COLO829 (cell line): ENCODE measurements at places on chromosomes 3 and 15.

GRCh38 chr15:95922431-95922830, 408.1 kb upstream of the NR2F2 start:
- no peak for DNase-seq

- no peak for DNase-seq
These were observed 26.7 kb upstream of the NDUFB4 start for GRCh38 chr3:120569222-120570057.

- DNase-seq, result no peak
These were observed 17.2 kb downstream of the MKRN2 start for GRCh38 chr3:12574131-12574530.

DNA sequence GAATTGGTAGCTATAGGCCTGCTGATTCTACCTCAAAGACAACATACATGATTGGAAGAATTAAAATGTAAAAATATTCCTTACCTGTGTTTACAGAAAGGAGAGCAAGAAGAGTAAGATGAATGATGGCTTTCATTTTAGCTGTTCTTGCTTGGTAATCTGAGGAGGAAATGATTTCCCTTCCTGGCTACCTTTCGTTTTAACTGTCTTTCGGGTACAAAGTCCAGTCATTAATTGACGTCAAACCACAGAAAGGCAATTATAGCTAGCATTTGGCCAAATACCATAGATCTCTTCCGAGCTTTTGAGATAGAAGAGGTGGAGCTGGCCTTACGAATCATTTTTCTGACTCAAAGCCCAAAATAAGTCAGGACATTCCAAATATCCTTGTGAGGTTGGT, at the start of gene MUC13:
MUC13 (minus strand) TSS at position 175 of the 400 bp plus-strand sequence; CDS start at position 136, 39 bp downstream.
- DNase-seq, result no peak

DNA sequence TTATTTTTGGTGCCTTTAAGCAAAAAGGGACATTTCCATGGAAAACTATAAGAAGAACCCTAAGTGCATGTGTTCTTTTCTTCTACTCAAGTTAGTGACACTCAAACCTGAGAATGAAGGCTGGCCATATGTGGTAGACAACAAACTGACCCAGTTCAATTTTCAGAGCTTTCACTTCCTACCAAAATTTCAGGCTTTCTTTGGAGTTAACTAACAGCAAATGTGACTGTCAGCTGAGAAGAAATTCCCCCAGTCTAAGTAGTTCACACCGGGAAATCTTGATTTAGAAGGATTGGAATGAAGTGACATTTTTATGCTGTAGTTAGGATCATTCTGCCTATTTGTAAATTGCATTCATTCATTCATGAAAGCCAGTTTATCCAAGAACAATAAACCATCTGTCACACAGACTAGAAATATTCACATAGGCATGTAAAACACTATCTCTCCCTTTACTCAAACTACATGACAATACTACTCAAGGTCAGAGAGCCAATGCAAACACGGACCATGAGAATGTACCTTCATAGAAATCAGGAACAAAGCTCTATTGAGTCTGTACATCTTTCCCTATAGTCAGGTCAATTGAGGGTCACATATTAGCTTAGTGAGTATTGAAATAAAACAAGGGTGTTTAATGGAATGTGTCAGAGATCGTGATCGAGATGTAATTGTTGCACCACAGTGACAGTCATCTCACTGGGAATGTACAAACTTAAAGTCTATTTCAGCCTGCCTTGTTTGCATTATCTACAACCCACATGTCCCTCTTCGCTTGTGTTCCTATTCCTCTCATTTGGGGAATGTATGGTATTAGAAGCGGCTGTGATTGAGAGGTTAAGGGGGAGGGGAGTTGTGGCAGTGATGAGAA, 113.8 kb upstream of the TGFBR2 start:
- DNase-seq, result peak; percentile 48
